Epithelial cell of proximal tubule (primary cell): ENCODE measurements at places on chromosomes 5 and 9.
A peak's percentile ranks its signal among the peaks of the same experiment; 100 is the strongest.

- no peak for DNase-seq
Observed at GRCh38 chr5:137738947-137739346, 3.1 kb upstream of the KLHL3 start.

DNA sequence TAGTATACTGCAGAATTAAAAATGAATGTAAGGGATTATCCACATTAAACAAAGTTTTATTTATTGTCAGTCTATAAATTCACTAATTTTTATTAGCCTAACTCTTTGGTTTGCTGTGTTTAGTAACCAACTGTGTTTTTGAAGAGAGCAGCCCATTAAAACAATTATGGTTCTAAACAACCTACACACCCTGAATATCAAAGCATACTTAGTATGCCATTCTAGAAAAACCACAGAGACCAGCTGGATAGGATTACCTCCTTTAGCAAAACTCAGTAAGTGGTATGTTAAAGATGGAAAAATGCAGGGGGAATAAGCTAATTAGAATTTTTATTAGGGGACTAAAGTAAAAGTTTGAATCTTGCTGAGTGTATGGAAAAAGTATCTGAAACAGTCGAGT, 1981.7 kb upstream of the NUDT12 start:
- DNase-seq: no peak

GRCh38 chr9:137744632-137745183, 125.9 kb downstream of the EHMT1 start:
- DNase-seq: no peak

DNA sequence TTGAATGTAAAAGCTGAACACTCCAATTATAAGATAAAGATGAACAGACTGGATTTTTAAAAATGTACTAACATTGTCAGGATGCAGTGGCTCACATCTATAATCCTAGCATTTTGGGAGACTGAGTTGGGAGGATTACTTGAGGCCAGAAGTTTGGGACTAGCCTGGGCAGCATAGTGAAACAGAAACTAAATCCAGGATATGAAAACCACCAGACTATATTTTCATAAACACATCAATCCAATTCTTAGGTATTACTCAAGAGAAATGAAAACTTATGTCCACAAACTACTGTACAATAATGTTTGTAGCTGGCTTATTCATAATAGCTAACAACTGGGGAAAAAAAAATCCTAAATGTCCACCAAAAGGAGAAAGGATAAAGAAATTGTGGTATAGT, 26.8 kb upstream of the NAA35 start:
- no peak for DNase-seq

DNA sequence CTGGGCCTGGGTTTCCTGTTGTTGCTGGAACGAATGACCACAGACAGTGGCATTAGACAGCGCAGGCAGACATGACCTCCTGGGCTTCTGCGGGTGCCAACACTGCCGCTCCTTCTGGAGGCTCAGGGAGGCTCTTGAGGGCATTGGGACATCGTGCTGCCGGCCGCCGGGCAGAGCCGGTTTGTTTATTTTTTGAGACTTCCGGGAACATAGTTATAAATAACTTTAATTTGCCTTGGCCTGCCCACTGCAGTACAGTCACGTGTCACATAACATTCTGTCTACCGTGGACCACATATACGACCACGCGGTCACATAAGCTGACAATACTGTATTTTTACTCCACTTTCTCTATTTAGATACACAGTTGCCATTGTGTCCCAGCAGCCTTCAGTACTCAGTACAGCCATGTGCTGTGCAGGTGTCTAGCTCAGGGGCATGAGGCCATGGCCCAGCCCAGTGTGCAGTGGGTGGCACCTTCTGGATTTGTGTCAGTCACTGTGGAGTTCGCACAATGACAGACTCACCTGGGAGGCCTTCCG, 8.2 kb upstream of the TOR4A start:
- no peak for DNase-seq

- DNase-seq: no peak
Observed at GRCh38 chr9:110156416-110156815, 51.5 kb downstream of the C9orf152 start.

- no peak for DNase-seq
Observed at GRCh38 chr5:153018121-153018520, 472.3 kb upstream of the GRIA1 start.

DNA sequence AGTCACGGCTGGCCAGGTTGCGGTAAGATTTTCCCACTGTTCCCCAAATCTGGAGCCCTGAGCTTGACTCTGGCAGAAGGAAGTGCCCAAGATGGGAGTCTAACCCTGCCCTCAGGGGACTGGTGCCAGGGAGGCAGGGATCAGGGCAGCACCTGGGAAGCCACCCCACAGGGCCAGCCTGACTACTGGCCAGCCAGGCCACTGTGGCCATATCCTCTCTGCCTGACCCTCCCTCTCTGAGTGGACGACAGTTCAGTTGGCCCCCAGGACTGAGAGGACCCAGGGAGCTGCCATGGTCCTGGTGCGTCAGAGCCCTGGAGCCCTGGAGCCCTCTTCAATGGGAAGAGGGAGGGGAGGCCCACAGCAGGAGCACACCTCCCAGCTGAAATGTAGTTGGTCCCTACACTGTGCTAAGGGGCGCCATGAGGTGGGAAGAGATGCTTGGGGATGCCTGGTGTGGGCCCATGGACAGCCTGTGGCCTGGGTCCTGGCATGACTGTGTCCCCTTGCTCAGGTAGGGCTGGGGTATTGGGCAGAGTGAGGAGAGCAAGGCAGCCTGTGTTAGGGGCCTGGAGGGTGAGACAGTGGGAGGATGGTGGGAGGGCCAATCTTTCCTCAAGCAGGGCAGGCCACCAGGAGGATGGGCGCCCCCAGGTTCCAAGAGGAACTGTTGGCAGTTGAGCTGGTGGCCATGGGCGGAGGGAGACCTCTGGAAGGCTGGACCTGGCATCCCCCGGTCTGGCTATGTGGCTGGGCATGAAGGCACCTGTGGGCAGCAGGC, 81.1 kb downstream of the PHF2 start:
- no peak for DNase-seq

DNA sequence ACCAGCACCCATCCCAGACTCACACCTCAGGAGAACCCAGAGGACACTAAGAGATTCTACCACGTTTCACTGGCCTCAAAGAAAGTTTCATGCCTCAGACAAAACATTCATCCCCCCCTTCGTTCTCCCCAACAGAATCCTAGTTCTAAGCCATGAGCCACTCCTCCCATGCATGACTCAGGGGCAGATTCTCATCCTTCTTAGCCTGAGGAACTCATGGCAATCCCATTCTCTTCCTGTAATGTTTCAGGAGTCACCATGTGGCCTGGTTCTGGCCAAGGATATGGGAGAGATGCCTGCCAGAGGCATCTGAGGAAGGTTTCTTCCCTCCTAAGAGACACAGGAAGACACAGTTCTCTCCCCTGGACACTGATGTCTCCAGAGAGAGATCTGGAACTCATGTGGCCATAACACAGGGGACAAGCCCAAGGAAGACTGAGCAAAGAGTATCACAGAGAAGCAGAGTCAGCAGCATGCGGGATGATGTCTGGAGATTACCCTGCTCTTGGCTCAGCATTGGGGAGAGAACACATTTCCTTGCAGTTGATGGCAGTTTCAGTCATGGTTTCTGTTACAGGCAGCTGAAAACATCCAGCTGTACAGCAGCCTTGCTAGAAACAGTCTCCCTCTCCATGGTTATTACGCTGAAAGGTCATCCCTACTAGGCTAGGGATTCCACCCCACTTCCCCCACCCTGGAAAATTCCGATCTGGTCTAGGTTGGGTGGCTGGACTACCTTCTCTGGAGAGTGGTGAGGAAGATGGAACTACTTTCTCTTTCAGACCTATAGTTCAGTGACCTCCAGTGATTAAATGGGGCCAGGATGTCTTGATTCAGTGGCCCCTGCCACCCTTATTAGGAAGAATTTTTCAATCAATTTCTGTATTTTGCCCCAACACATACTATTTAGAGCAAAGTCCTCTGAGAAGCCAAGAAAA, 115.4 kb downstream of the ZNF608 start:
- DNase-seq: no peak

DNA sequence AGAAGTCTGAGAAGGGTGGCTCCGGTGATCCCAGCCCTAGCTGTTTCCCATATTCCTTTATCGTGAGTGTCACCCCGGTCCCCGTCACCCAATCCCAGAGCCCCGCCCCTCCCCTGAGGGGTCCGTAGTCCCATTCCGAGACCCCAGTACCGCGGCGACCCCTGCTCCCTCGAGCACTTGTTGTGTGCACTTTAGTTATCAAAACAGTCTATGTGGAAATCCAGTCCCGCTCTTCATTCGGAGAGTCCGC, 223 bp downstream of the LRSAM1 start:
- no peak for DNase-seq

- DNase-seq: no peak
Observed at GRCh38 chr9:137256362-137256761, 1.2 kb downstream of the NELFB start.

GRCh38 chr9:68785965-68786364, 80.9 kb downstream of the PIP5K1B start:
- DNase-seq: no peak

GRCh38 chr9:121486043-121486442, 13.6 kb downstream of the GGTA1 start:
- no peak for DNase-seq

DNA sequence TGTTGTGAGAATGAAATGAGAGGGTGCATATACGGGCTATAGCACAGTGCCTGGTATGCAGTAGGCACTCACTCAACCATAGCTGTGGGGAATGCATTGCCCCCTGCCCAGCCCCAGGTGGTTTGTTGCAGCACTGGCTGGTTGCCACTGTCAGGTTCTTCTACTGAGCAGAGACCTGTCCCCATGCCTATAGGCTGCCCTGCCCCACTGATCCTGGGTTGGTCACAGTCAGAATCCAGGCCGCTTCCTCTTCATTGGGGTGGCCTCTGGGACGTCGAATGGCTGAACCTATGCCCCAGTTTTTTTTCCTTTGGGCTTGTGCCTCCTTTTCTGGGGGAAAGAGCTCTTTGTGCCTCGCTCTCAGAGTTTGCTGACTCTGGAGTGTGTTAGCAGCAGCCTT, 74.6 kb downstream of the RGS3 start:
- no peak for DNase-seq

DNA sequence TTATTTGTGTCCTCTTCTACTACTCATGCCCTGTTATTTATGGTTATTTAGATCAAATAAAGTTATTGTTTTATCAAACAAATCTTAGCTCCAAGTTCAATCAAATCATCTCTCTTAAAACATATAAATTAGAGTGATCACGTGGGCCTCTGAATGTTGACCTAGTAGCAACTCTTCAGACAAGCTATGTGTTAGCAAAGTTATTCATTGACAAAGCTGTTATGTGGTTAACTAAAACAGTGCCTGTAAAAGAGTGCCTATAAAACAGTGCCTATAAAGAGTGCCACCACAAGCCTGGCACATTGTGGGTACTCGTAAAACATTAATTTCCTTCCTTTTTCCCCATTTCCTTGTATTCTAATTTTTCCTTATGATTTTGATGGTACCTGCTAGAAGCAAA, 421.9 kb downstream of the HCN1 start:
- peak; percentile 31 for DNase-seq

DNA sequence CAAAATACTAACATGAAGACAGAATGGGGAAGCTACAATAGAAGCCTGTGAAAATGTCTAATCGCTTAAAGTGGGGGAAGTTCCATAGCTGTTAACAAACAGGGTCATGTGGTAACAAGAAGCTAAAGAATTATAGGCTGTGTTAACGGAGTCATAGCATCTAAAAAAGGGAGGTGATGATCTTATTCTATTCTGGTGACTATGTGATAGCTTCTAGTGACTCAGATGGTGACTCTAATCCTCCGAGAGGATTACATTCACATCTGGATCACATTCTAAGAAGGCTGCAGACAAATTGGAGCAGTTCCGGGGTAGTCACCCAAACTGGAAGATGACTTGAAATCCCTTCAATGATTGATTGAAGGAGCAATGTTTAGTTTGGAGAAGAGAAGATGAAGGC, 142.1 kb downstream of the LIFR start:
- DNase-seq: no peak

DNA sequence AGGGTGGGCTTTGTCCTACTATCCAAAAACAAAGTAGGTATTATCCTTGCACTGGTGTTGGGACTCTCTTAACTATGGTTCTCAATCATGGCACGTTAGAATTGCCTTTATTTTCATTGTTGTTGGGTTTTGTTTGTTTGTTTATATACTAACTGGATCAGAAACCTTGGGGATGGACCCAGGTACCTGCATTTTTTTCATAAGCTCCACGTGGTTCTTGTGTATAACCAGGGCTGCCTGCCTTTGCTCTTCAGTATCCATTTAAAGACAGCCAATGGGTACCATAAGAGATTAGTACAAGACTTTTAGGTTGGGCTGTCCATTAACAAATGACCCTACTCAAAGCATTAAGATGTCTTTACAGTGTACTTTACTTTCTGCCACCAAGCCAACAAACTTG, 2.5 kb upstream of the SSBP2 start:
- no peak for DNase-seq

DNA sequence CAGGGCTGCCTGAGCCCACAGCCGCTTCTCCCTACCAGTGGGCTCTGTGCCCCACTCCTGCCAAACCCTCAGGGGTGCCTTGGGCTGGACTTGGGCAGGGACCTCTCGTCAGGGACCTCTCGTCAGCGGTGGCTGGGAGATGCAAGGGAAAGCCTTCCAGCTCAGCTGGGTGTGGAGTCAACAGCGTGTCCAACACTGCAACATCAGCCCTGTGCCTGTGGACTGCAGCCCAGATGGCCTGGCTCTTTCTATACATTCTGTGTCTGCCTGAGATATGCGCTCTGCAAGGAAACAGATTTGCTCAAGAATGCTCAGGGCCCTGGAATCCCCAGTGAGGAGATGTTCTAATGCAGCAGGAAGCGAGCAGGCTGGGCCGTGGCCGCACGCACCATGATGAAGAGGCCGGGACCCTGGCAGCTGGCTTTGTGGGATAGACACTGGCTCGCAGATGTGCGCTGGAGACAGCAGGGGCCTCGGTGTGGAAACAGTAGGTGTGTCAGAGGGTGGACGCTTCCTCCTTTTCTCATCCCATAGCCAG, 85.0 kb upstream of the COL5A1 start:
- no peak for DNase-seq

- DNase-seq: no peak
Observed at GRCh38 chr5:64987768-64988167, 219.0 kb downstream of the CWC27 start.

DNA sequence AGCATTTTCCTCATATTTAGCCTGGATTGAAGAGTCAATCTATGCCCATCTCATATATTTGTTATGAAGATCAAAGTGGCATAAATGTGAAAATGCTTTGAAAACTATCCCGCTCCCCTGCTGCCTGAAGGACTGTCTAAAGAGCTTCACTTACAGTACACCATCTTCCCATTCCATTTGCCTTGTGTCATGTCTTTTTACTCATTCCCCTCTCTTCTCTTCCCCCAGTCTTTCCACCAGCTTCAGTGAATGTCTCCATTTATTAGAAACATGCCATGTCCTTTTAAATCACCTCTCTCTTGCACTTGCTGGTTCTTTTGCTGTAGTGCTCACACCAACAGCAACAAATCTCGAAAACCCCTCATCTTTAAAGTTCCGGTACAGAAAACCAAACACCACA, 192.7 kb upstream of the SGCD start:
- no peak for DNase-seq

- DNase-seq: no peak
Observed at GRCh38 chr9:129584136-129584535, 36.8 kb downstream of the C9orf50 start.

GRCh38 chr5:61306531-61307131, 25.4 kb upstream of the ZSWIM6 start:
- no peak for DNase-seq
